ENCODE measurements at places on chromosomes 7 and 10.

DNA sequence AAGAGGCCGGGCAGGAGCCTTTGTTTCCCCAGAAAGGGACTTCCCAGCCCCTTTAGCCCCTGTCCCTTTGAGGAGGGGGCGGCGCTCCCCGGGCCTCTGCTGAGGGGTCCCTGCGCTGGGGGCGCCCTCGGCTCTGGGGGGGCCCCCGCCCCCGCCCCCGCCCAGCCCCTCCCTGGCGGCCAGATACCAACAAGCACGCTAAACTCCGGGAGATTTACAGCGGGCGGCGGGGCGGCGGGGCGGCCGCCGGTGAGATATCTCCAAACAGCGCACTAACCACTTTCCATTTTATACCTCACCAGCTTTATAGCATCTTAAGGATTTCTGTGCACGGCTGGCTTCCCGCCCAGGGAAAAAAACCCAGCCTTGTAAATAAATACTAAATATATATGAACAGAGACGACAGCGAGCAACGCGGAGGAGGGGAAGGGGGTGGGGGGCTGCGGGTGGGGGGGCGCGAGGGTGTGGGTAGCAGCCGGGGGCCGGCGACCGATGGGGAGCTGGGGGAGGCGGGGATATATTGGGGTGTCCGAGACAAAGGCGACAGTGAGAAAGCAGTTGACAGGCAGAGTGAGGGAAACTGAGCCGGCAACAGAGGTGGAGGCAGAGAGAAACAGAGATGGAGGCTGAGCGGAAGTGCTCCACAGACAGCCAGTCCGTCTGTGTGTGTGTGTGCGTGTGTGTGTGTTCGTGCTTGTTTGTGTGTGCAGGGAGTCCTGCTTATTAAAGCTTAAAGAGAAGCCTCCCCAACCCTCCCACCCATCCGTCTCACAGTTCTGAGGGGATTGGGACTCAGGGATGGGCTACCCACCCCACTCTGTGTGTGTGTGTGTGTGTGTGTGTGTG lies 85.8 kb downstream of the HIF1AN start:
- peak; percentile 52 for DNase-seq

GRCh38 chr7:132428247-132428919 lies 147.9 kb downstream of the PLXNA4 start:
- DNase-seq: no peak

GRCh38 chr10:1577945-1578344 lies 159.4 kb downstream of the ADARB2 start:
- no peak for DNase-seq

DNA sequence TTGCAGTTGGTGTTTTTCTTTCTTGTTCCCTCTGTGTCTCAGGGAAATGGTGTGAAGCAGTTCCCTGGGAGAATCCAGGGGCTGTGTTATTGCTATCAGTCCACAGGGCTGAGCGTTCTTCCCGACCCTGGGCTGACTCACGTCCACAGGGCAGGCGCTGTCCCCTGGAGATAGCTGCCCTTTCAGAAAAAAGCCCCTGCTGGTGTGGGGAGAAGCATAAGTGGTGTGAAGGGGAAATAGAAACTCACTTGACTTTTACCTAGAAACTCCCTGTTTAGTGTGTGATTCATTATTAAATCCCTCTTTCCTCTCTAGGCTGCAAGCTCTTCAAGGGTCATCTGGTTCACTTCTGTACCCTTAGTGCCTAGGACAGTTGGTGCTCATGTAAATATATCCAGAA lies 63.3 kb upstream of the SMNDC1 start:
- no peak for DNase-seq

GRCh38 chr7:28418966-28419365 lies 6.6 kb downstream of the CREB5 start:
- DNase-seq: no peak

DNA sequence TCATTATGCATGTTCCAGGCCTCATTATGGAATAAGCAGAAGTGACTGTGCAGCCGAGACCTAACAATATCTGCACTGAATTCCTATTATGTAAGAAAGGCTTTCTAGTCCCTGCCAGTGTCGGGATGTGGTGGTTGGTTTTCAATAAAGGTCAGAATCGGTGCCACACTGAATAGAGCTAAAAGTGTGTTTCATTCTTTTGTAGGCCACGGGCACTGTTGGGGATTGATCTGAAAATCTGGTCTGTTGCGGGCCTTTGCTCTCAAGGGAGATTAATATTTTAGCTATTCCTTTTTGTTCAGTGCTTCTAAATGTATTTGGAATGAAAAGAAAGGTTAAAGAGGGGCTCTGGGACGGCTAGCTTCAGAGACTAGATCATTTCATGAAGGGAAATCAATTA lies 559.4 kb upstream of the GALNT17 start:
- no peak for DNase-seq

GRCh38 chr10:116905845-116906210 lies 56.5 kb downstream of the ENO4 start:
- no peak for DNase-seq

DNA sequence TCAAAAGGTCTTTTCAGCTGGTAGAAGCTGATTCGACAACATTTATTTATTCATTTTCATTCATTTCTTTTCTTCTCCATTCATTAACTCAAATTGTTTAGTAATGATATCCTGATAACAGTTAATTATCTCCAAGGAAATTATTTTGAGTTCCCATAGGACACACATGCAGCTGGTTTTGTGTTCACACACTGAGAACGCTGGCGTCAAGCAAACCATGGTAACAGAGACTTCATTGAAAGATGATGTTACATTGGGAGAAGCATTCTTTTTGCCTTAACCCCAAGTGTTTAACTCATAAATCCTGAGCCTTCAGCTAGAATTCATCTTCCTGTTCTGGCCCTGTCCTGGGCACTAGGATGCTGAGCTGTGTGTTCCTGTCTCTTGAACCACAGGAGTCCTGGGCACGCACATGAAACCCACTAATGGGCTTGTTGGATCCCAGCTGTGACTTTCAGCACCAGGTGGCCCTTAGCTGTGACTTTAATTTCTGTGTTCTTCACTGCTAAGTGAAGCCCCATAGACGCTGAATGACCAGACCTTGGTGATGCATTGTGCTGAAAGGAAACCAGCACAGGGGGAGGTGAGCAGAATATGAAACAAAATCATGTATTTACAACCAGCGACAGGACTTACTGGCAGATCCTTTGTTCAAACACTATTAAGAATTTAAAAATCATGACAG lies 121.5 kb upstream of the PRSS58 start:
- DNase-seq: no peak

- DNase-seq: no peak
These were observed 180.3 kb upstream of the GRB10 start for GRCh38 chr7:50962962-50963374.

GRCh38 chr10:8042721-8043568 lies 11.5 kb upstream of the GATA3 start:
- no peak for DNase-seq

GRCh38 chr7:155343661-155344121 lies 46.0 kb downstream of the INSIG1 start:
- DNase-seq: no peak

GRCh38 chr10:24952707-24953645 lies 570 bp upstream of the PRTFDC1 start:
- DNase-seq: peak; percentile 67

- DNase-seq: no peak
These were observed 216.4 kb upstream of the LRGUK start for GRCh38 chr7:133910761-133911160.

Measured in activated T-cell treated with anti-CD3 and anti-CD28 coated beads, Interleukin-2, amount 50 U/mL, for 1 hour (primary cell).